ENCODE measurements at places on chromosomes 11 and 22.
A peak's percentile ranks its signal among the peaks of the same experiment; 100 is the strongest.

DNA sequence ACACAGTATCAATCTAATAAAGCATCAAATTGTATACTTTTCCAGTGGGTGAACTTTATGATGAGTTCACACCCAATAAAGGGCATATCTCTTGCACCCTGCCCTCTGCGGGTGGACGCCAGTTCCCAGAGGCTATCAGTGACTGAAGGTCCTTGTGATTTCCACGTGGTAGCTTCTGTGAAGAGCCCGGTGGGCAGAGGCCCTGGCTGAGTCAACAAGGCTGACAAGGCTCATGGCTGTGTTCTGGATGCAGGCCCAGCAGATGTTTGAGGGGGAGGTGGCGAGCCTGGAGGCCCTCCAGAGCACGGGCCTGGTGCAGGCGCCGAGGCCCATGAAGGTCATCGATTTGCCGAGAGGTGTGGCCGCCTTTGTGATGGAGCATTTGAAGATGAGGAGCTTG, 71.4 kb downstream of the PIWIL3 start:
- no peak for DNase-seq

GRCh38 chr11:75481922-75482606, 43.7 kb downstream of the GDPD5 start:
- DNase-seq = no peak

- no peak for DNase-seq
Measured at GRCh38 chr11:122137078-122137793, 21.2 kb upstream of the BLID start.

DNA sequence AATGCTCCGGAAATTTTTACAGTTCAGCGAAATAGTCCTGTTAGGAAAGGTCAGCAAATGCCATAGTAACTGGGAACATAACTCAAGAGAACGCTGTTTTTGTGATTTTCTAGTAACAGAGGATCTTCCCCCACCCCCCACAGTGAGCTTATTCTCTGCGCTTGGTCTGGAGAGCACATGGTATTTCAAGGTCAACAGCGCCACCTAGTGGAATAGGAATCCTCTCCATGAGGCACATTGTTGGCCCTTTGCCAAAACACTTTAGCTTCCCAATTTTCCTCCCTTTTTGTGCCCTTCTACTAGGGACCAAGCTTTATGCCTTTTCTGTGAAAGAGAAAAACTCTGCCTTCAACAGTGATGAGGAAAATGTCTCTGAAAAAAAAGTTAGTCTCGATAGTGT, 13.2 kb upstream of the OR4C12 start:
- no peak for DNase-seq

DNA sequence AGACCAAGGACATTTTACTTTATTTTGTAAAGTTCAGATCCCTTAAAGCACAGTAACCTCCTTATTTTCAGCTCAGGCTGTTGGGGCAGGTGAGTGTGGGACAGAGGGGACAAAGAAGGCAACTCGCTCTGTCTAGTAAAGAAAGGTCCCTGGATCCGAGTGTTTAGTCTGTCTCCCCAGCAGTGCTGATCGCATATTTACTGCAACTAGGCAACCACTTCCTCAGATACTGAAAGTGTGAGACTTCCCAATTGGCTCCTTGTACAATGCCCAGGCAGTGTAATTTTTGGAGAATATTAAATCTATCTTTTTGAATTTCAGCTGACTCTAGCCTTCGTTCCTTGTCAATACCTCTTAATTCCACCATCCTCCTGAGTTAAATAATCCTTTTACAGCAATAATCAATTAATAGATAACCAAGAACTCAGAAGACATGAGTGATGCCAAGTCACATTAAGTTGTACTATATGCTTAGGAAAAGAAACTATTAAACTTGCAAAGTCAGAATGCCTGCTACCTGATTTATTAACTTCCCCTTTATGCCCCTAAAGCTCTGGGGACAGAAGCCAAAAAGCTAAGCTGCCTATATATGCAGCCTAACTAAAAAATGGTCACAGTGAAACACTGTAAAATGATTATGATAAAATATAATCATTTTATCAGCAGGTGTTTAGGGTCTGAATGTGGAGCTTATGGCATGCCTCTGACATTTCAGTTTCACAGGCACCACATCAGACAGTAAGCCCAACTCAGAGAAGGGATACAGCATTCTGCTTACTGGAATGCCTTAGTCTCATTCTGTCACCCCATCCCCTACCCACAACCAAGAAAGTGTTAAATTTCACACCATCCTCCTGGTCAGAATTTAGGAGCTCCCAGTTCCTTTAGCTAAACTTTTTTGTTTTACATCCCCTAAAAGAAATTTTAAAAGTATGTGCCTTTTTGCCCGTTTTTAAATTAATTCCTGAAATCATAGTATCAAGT, 138.7 kb downstream of the TRIM44 start:
- DNase-seq = no peak

DNA sequence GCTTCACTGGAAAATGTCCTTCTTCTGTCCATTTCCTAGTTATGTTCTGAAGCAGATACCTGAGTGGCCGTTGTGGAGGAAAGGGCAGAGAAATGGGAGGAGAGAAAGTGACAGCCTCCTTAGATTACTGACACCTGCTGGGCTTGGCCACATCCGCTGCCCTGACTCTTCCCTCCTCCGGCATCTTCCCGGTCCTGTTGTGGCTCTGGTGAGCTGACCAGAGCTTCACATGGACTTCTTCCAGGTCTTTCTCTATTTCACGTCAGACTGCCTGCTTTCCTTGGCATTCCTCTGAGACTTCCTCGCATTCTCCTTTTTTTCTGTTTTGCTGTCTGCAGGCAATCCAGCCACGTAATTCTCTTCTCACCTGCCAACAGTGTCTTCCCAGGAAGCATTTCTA, 138.7 kb upstream of the E2F8 start:
- no peak for DNase-seq

GRCh38 chr11:38460429-38460828, 1862.4 kb upstream of the RAG2 start:
- no peak for DNase-seq

GRCh38 chr11:78685156-78685555, 110.5 kb upstream of the NARS2 start:
- no peak for DNase-seq

GRCh38 chr22:46122511-46122971, 27.8 kb upstream of the PPARA start:
- peak; percentile 88 for DNase-seq

- DNase-seq = no peak
Measured at GRCh38 chr22:47329727-47330650, 567.5 kb downstream of the TBC1D22A start.

DNA sequence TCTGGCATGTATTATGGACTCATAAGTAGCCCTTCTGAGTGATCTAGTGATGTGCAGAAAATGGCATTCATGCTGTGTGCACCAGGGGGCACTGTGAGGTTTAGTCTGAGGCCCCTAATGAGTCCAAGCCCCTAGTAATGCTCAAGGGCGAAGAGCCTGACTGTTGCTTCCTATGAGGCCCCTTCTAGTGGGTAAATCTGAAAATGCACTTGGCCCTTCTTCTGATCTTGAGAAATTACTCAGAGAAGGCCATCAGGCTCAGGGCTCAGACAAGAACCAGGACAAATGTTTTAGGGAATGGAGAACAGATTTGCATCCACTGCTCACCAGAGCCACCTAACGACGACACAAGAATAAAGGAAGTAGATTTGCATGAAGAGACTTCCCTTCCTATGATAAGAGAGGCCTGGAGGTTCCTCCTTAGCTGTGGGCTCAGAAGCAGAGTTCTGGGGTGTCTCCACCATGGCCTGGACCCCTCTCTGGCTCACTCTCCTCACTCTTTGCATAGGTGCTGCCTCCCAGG, 75.8 kb downstream of the GGTLC2 start:
- no peak for DNase-seq

GRCh38 chr11:119699227-119699626, 29.8 kb downstream of the NECTIN1 start:
- peak; percentile 86 for DNase-seq

DNA sequence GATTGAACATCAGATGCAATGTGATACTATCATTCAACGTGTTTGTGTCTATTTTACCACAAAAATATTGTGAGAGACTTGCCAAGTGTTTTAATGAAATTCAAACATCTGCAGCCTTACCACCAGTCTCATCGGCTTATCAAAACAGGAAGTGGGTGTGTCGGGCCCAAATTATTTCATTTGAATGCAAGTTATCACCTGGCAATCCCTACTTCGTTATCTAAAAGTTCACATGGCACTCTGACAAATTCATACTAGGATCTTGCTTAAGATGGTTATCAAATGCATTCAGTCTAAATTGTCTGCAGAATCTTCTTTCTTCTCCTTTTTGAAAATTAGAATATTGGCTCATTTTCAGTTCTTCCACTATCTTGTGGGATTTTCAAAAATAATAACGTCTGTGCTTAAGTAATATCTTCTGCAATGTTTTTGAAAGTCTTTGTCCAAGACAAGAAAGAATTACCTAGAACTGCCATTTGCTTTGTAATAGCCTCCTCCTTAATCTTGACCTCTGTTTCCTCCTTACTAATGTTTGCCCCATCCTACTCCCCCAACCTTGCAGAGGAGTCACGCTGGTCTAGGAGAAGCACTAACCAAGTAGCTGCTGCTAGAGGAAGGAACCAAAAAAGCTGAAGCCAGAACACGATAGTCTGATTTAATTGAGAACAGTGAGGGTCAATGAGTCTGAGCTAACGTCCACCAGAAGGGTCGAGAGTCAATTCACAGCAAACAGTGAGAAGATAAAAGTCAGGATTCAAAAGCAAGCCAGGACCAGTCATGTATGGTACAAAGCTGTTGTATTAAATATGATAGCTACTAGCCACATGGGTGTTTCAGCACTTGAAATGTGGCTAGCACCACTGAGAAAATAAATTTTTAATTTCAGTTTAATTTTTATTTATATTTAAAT, 10.2 kb upstream of the BIRC3 start:
- no peak for DNase-seq

DNA sequence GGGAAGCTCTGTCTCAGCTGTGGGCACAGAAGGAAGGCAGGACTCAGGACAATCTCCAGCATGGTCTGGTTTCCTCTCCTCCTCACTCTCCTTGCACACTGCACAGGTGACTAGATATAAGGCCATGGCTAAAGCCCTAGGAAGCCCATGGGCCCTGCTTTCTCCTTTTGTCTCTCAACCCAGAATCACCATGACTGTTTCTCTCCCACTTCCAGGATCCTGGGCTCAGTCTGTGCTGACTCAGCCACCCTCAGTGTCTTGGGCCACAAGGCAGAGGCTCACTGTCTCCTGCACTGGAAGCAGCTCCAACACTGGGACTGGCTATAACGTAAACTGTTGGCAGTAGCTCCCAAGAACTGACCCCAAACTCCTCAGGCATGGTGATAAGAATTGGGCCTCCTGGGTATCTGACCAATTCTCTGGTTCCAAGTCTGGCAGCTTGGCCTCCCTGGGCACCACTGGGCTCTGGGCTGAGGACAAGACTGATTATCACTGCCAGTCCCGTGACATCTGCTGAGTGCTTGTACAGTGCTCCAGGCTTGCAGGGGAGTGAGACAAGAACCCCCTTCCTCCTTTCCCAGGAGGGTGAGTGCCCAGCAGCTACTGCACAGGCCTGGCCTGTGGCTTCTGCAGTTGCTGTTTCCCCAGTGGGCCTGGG, 104.0 kb upstream of the TOP3B start:
- DNase-seq = no peak

GRCh38 chr11:116233561-116233960, 539.2 kb downstream of the BUD13 start:
- DNase-seq = no peak

- DNase-seq = no peak
Measured at GRCh38 chr22:45508814-45509213, 6.1 kb downstream of the FBLN1 start.

GRCh38 chr22:19874307-19875060, 19.8 kb upstream of the GNB1L start:
- DNase-seq = peak; percentile 55

GRCh38 chr22:36900880-36901279, 12.5 kb upstream of the CSF2RB start:
- DNase-seq = no peak

GRCh38 chr11:128658502-128658901, 35.4 kb upstream of the FLI1 start:
- DNase-seq = no peak

DNA sequence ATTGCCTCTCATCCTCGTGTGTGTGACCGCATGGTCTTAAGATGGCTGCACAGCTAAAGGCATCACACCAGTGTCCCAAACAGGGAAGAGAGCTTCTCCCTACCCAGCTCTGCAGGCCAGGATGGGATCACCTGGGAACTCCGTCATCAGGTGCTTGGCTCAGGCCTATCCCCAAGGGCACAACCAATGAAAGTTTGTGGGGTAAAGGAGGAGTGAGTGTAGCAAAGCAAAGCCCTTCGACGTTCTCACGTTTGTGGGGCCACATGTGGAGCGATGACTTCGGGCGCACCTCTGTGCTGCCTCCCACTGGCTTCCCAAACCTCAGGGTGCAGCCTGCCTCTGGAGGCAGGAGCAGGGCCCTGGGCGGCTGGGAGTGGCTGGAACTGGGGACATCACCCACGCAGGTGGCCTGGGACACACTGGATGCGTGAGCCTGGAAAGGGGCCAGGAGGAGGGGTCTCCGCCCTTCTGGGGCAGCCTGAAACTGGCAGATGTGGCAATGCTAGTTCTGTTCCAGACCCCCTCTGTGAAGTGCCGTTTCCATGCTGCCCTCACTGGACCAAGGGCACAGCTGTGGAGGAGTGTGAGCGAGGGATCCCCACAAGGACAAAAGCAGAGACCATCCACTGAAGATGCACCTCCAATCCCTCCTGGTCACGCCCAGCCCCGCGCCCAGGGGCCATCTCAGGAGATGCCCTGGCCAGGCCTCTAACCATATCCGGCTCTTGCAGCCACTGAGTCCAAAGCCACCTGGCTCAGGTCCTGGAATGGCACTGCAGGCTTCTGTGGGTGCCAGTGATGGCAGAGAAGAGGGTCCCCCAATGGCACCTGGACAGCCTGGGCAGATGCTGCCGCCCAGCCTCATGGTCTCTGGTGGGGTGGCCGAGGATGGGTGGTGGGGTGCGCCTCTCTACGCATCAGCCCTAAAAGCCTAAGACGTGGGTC, 30.6 kb upstream of the GAL start:
- peak; percentile 26 for DNase-seq

GRCh38 chr11:96680211-96681018, 290.6 kb downstream of the JRKL start:
- DNase-seq = no peak

- DNase-seq = no peak
Measured at GRCh38 chr11:74033046-74033445, 24.2 kb upstream of the UCP3 start.

- peak; percentile 46 for DNase-seq
Measured at GRCh38 chr11:131408025-131408640, 37.7 kb downstream of the NTM start.
